ENCODE measurements at places on chromosomes 3 and 15.

- peak; percentile 39 for DNase-seq
Measured at GRCh38 chr15:36331531-36332275, 247.7 kb upstream of the CDIN1 start.

GRCh38 chr15:35934383-35935049 lies 388.6 kb upstream of the DPH6 start:
- no peak for DNase-seq

- no peak for DNase-seq
Measured at GRCh38 chr3:141619450-141619849, 118.6 kb upstream of the RNF7 start.

DNA sequence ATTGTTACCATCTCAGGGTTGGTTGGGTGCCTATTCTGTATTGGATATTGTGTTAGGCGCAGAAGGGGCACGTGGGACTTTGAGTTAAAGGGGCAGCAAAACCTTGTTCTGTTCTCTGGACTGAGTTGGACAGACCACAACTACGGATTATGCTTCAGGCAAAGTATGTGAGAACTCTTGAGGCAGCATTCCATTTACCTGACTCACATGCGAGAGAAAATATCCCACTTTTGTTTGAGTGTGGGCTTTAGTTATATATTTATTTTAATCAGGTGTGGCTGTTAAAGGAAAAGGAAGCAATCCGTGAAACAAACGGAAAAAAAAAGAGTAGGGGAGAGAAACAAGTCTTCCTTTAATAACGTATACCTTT lies 627 bp upstream of the PLS1 start:
- DNase-seq: peak; percentile 25

DNA sequence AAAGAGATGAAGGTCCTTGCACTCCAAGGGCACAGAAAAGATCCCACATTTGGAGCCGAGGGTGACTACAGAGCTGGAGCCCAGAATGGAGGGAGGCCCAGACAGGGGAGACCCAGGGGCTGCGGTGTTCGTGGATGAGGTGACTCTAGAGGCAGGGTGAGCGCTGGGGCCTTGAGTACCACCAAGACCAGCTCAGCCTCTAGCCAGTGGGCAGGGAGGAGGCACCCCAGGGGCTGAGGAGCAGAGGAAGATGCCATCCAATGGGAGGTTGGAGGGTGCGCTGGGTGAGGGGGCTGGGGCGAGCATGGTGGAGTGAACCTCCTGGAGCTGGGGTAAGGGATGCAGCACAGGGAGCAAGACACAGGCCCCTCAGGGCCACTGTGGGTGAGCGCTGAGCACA lies 13.3 kb downstream of the RRP9 start:
- no peak for DNase-seq

DNA sequence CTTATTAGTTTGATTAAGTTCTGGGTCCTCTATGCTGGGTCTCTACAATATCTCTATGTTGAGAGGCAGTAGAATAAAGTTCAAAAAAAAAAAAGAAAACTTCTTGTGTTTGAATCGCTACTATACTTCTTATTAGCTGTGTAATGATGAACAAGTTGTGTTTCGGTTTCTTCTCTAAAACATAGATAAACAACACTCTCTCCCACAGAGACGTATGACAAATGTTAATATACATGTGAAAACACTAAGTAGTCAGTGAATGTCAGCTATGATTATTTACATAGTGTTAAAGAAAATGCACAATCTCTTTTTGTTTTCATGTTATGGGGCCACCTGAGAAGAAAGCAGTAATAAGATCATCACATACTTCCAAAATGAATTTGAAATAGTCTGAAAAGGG lies 45.3 kb downstream of the ACAP2 start:
- DNase-seq: no peak

- no peak for DNase-seq
Measured at GRCh38 chr3:8929860-8930259, 33.4 kb downstream of the RAD18 start.

GRCh38 chr15:48798319-48798718 lies 12.6 kb downstream of the CEP152 start:
- no peak for DNase-seq

DNA sequence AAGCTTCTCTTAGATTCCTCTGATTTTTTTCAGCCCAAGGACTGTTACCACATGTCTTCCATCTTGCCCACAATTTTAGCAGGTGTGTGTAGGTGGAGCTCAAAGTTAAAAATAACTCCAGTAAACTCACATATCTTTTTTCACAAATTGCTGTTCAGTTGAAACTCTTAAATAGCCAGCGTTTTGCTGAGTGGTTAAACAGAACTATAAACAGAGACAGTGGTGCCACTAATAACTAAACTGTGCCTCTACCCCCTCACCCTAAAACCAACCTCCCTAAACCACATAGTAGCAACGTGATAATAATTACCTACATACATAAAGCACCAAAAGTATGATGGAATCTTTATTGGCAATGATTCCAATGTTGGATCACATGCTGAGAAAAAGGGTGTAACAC lies 525.1 kb downstream of the PDCD6IP start:
- no peak for DNase-seq

- no peak for DNase-seq
Measured at GRCh38 chr3:51332156-51332555, 52.9 kb upstream of the MANF start.

DNA sequence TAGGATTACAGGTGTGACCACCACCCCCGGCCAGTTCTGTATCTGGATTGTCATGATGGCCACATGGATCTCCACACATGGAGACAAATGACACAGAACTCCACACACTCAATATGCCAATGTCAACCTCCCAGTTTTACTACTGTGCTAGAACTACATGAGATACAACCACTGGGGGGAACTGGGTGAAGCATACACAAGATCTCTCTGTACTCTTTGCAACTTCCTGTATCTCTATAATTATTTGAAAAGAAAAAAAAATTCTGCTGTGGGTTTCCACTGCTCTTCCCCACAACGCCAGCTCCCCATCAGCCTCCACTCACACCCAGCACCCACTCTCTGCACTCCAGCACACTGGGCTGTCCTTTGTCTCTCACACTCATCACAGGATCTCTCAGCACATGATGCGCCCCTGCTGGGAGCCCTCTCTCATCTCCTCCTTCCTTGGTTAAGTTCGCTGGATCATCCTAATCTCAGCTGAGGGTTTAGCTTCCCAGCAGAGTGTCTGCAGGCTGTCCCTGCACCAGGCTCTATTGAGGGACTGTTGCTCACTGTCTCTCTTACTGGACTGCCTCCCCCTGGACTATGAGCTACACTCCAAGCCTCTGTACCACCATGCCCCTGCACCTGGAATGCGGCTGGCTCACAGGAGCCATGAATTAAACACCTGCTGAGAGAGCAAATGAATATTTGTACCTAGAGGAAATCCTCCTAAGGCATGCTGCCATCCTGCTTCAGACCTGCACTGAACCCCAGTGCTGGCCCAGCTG lies 10.7 kb upstream of the RAB43 start:
- DNase-seq: no peak

GRCh38 chr15:63669074-63669473 lies 71.9 kb downstream of the FBXL22 start:
- no peak for DNase-seq

DNA sequence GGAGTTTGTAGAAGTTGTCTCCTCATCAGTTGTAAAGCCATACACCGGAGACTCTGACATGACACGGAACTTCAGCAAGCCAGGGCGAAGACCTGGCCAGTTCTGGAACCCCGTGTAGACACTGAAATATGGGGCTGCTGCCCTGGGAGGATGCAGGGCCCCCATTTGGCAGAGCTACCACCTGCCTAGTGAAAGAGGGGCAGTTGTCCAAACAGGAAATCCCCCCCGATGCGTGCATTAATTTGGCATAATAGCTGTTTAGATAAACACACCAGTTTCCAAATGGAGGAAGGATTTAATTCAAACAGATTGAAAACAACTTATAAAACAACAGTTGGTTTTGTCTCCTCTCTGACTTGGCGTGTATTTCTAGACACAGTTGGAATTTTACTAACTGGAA lies 357.2 kb downstream of the GABRG3 start:
- no peak for DNase-seq

GRCh38 chr3:170344971-170345370 lies 12.5 kb upstream of the SKIL start:
- no peak for DNase-seq

DNA sequence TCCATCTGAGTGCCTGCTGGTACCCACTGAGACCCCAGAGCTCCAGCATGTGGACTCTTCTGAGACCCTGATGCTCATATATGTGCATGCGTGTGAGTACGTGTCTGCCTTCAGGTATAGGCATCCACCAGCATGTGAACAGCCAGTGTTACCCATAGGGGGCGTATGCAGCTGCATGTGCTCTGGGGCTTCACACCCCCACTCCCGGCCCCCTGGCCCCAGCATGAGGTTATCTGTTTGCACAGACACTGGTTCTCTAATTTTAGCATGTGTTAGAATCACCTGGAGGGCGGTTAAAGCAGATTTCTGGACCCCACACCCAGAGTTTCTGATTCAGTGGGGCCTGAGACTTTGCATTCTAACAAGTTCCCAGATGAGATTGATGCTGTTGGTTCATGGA lies 824 bp upstream of the CILP start:
- no peak for DNase-seq

GRCh38 chr15:77183066-77183465 lies 112.2 kb upstream of the TSPAN3 start:
- no peak for DNase-seq

GRCh38 chr3:149808209-149808829 lies 4.7 kb upstream of the RNF13 start:
- DNase-seq: peak; percentile 75

DNA sequence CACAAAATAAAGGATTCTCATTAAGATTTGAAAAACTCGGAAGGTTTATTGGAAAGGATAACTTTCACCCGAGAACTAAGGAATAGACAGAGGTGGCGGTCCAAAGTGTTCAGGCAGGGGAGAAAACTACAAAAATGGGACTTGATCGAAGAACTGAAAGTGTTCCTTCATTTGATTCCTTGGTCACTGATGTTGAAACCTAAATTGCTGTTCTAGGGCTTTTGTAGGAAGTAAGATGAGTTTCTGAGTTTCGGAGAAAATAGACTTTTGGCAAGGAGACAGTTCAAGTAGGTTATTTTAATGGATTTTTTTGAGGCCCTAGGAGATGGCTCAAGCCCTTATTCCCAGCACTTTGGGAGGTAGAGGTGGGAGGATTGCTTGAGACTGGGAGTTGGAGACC lies 1.4 kb downstream of the TRIP4 start:
- no peak for DNase-seq
